H1 (cell line): ENCODE measurements at places on chromosomes 2 and 18. TPM values are rescaled to one million over a fixed set of nuclear protein-coding genes. Genes with fewer than 3 reads are reported as not detected.

DNA sequence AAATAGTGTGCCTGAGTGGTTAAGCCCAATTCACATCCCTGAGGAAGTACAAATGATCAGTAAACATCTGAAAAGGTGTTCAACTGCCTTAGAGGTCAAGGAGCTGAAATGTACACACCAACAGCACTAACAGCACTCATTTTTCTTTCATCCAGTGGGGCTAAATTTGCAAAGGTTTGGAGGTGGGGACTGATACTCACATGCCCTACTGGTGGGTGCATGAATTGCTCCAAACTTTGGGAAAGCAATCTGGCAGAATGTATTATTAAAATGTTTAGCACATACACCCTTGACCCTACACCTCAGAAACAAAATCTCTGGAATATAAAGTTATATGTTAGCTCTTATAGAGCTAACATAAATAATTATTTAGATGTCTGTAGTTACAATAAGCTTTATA, 19.0 kb upstream of the FAM178B start:
- no peaks in the 10 kb centered on the region for H3K4me1 ChIP-seq
- H3K36me3 ChIP-seq = no peaks in the 10 kb centered on the region
- no peaks in the 10 kb centered on the region for H3K27me3 ChIP-seq
- no peak overlapping the region for H3K4me3 ChIP-seq
- DNase-seq = no peak
- H3K27ac ChIP-seq = no peak overlapping the region

DNA sequence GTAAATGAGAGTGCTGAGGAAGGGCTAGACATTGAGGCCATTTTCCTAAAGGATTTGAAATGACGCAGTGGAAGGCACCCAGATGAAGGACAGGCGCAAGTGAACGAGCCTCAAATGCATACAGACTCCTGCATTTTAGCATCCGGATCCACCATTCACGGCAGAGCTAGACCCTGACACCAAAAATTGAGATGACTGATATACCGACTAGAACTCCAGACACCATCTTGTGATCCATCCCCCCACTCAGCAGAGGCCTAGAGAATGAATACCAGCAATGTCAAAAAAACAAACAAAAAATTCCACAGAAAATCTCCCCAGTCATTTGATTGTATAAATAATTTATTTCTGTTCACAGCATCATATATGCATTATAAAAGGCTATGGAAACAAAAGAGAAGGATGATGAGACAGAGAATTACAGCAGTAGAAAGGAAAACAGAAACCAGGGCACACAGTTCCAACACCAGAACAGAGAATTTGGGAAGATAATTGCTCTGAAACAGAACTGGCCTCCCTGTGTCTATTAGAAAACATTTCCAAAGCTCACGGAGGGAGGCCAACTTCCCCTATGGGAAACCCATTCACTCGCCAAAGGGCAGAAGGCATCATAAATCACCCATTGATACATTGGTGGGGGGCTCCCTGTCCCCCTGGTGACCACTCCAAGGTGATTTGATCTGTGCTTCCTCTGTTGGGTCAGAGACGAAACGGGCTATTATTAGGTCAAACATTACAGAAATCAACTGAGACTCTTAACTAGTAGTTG, 4.0 kb downstream of the ARL4C start:
- no peaks in the 10 kb centered on the region for H3K36me3 ChIP-seq
- H3K27ac ChIP-seq = no peak overlapping the region
- H3K4me1 ChIP-seq = peaks cover 15% of the 10 kb centered on the region
- H3K27me3 ChIP-seq = no peaks in the 10 kb centered on the region; the same call in 1 of the 2 replicates
- no peak for DNase-seq
- H3K4me3 ChIP-seq = peak overlapping the region; percentile 82; the same call in 1 of the 2 replicates

GRCh38 chr18:12744103-12744502, 41.3 kb downstream of the PSMG2 start:
- no peak overlapping the region for H3K4me3 ChIP-seq
- no peaks in the 10 kb centered on the region for H3K27me3 ChIP-seq
- H3K4me1 ChIP-seq = no peaks in the 10 kb centered on the region
- no peak for DNase-seq

GRCh38 chr2:207269038-207269437, 103.3 kb upstream of the KLF7 start:
- no peaks in the 10 kb centered on the region for H3K27me3 ChIP-seq
- H3K4me3 ChIP-seq = no peak overlapping the region
- no peaks in the 10 kb centered on the region for H3K4me1 ChIP-seq
- H3K36me3 ChIP-seq = no peaks in the 10 kb centered on the region

DNA sequence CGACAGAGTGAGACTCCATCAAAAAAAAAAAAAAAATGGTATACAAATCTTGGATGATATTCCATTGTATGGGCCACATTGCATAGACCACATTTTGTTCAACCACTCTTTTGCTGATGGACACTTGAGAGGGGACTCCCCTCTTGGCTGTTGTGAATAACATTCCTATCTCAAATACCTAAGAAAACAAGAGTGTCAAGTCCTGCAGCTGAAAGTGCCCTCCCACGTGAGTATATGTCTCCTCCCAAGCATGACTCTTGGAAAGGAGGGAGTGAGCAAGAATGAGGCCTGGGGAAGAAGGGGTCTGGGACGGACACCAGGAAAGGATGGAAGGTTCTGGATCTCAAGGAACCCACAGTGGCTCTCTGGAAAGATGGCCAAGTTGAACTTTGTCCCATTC, 36.0 kb upstream of the NPAS2 start:
- peaks cover 5% of the 10 kb centered on the region for H3K4me1 ChIP-seq
- H3K27ac ChIP-seq = no peak overlapping the region
- no peak for DNase-seq
- no peaks in the 10 kb centered on the region for H3K36me3 ChIP-seq
- no peaks in the 10 kb centered on the region for H3K27me3 ChIP-seq
- no peak overlapping the region for H3K4me3 ChIP-seq

GRCh38 chr2:122636097-122636496, 880.6 kb downstream of the TSN start:
- H3K36me3 ChIP-seq = no peaks in the 10 kb centered on the region
- H3K27me3 ChIP-seq = no peaks in the 10 kb centered on the region
- no peaks in the 10 kb centered on the region for H3K4me1 ChIP-seq
- no peak overlapping the region for H3K27ac ChIP-seq
- no peak overlapping the region for H3K4me3 ChIP-seq

GRCh38 chr18:41666231-41666630, 288.8 kb upstream of the PIK3C3 start:
- no peaks in the 10 kb centered on the region for H3K4me1 ChIP-seq
- no peaks in the 10 kb centered on the region for H3K27me3 ChIP-seq
- H3K4me3 ChIP-seq = no peak overlapping the region

DNA sequence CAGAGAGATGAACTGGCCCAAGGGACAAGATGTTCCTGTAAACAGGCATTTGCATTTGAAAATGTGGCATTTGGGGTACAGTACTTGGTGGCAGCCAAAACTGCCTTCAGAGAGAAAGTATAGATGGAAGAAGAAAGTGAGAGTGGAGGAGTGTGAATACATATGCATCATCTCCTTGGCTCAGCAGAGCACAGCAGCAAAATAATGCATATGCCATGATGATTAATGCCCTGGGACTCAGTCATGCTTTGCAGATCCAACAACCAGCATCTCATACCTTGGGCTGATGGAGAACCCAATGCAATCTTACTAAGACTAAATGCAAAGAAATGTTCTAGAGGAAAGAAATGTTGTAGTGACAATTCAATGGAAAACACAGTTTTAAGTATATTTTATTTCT, 29.7 kb upstream of the CYTIP start:
- no peaks in the 10 kb centered on the region for H3K27me3 ChIP-seq
- no peak overlapping the region for H3K4me3 ChIP-seq
- no peaks in the 10 kb centered on the region for H3K36me3 ChIP-seq
- DNase-seq = no peak
- H3K27ac ChIP-seq = no peak overlapping the region
- H3K4me1 ChIP-seq = no peaks in the 10 kb centered on the region

- DNase-seq = no peak
- no peak overlapping the region for H3K4me3 ChIP-seq
- H3K27me3 ChIP-seq = no peaks in the 10 kb centered on the region
- peaks cover 26% of the 10 kb centered on the region for H3K4me1 ChIP-seq
- peak overlapping the region; percentile 47; the same call in 1 of the 2 replicates for H3K27ac ChIP-seq
- peaks cover 64% of the 10 kb centered on the region for H3K36me3 ChIP-seq
Measured at GRCh38 chr18:3457261-3457724, 7.3 kb downstream of the TGIF1 start.

DNA sequence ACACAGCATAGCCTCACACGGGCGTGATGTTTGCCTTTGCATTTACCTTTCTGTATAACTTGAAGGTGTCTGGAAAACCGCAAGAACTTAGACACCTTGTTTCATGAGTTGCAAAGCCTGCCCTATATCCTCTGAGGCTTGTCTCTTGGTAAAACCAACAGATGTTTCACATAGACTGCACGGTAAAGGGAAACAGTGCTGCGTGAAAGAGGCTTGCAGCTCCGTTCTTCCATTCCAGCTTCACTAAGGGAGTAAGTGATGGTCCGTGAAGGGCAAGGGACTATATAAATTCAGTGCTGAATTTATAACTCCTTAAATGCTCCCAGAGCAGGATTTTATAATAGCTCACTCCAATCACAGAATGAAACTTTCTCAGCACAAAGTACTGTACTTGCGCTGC, 360.5 kb downstream of the SOX11 start:
- H3K27ac ChIP-seq = no peak overlapping the region
- no peaks in the 10 kb centered on the region for H3K36me3 ChIP-seq
- no peak overlapping the region for H3K4me3 ChIP-seq
- no peak for DNase-seq
- no peaks in the 10 kb centered on the region for H3K27me3 ChIP-seq
- peaks cover 19% of the 10 kb centered on the region for H3K4me1 ChIP-seq

GRCh38 chr2:102726128-102727087, 35.4 kb upstream of the TMEM182 start:
- no peak overlapping the region for H3K4me3 ChIP-seq
- H3K27ac ChIP-seq = no peak overlapping the region
- no peak for DNase-seq
- H3K27me3 ChIP-seq = no peaks in the 10 kb centered on the region

DNA sequence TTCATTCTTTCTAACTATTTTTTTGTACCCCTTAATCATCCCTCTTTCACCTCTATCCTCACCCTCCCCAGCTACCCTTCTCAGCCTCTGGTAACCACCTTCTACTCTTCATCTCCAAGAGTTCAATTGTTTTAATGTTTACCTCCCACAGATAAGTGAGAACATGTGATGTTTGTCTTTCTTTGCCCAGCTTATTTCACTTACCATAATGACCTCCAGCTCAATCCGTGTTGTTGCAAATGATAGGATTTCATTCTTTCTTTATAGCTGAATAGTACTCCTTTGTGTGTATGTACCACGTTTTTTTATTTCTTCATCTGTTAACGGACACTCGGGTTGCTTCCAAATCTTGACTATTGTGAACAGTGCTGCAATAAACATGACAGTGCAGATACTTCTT, 22.1 kb upstream of the TMEM37 start:
- no peak for DNase-seq
- H3K4me1 ChIP-seq = no peaks in the 10 kb centered on the region

DNA sequence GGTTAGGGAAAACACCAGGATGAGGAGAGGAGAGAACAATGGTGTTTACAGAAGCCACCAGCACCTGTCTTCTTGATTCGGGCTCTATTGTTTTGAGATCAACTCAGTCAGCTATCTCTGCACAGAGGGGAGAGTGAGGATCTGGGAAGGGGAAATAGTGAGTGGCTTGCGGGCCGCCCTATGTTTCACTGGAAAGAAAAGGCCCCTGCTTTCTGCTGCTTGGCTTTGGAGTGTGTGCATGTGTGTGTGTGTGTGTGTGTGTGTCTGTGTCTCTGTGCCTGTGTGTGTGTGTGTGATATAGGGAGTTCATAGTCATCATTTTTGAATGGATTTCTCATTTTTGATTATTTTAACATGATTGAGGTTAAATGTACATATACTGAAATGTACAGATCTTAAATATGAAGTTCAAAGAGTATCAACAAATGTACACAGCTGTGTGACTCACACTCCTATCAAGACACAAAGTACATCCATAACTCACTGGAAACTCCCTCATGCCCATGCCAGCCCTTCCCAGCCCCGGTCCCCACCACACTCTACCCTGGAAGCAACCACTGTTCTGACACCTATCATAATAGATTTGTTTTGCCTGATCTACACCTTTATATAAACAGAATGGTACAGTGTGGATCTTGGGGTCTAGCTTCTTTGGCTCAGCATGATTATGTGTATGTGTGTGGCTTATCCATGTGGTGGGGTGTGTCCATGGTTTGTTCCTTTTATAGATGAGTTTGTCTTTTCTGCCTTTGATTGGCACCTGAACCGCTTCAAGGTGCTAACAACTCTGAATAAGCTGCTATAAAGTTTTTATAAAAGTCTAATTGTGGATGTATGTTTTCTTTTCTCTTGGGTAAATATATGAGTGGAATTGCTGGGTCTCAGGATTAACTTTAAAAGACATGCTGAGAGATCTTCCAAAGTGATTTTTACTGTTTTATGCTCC, 258.3 kb downstream of the SETBP1 start:
- no peak overlapping the region for H3K27ac ChIP-seq
- H3K27me3 ChIP-seq = peaks cover 2% of the 10 kb centered on the region
- H3K4me1 ChIP-seq = peaks cover 3% of the 10 kb centered on the region; the same call in 1 of the 2 replicates

GRCh38 chr18:51170664-51171063, 26.8 kb downstream of the MEX3C start:
- H3K27ac ChIP-seq = no peak overlapping the region
- H3K4me3 ChIP-seq = no peak overlapping the region
- peaks cover 3% of the 10 kb centered on the region; the same call in 1 of the 2 replicates for H3K36me3 ChIP-seq
- peaks cover 1% of the 10 kb centered on the region for H3K27me3 ChIP-seq
- peaks cover 17% of the 10 kb centered on the region for H3K4me1 ChIP-seq
- no peak for DNase-seq

DNA sequence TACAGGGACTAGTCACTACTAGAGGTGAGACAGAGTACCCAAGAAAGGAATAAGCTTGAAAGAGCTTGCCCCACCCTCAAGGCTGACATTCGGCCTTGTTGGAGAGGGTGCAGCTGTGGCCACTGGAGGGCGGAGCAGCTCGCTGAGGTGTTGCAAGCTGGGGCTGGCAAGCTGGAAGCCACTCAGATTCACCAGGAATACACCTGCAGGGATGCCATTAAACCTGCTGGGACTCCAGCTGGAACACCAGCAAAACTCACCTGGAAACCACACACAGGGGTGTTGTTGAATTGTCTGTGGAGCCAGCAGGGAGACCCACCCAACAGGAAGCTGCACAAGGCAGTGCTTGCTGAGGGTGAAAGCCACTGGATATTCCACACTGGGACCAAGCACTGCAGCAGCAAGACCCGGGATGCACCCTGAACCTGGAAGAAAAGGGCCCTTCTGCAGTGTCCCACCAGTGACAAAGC, 26.1 kb downstream of the KCTD18 start:
- H3K27me3 ChIP-seq = no peaks in the 10 kb centered on the region
- H3K4me1 ChIP-seq = peaks cover 4% of the 10 kb centered on the region; the same call in 1 of the 2 replicates
- peaks cover under 1% of the 10 kb centered on the region; the same call in 1 of the 2 replicates for H3K36me3 ChIP-seq
- no peak overlapping the region for H3K27ac ChIP-seq

The TUBB8B gene
- total RNA-seq = 0.36 and 0.60 TPM in 2 replicates

The AFF3 gene
- total RNA-seq = 1.7 and 3.0 TPM in 2 replicates

The POMC gene
- 1.7 and 2.2 TPM in 2 replicates for total RNA-seq

The PPP1R1C gene
- total RNA-seq = 2.5 and 5.3 TPM in 2 replicates

The AKAIN1 gene
- not detected in 2 replicates for total RNA-seq

The MSH2 gene
- total RNA-seq = 204 and 228 TPM in 2 replicates

The CREG2 gene
- total RNA-seq = 2.0 and 2.2 TPM in 2 replicates

The PLA2R1 gene
- total RNA-seq = 1.5 and 2.2 TPM in 2 replicates

The FOXD4L1 gene
- not detected in 2 replicates for total RNA-seq
